ENCODE measurements at places on chromosomes 16 and 17.
A peak's percentile ranks its signal among the peaks of the same experiment; 100 is the strongest.

GRCh38 chr16:78842950-78843349, 743.5 kb downstream of the WWOX start:
- DNase-seq: no peak

DNA sequence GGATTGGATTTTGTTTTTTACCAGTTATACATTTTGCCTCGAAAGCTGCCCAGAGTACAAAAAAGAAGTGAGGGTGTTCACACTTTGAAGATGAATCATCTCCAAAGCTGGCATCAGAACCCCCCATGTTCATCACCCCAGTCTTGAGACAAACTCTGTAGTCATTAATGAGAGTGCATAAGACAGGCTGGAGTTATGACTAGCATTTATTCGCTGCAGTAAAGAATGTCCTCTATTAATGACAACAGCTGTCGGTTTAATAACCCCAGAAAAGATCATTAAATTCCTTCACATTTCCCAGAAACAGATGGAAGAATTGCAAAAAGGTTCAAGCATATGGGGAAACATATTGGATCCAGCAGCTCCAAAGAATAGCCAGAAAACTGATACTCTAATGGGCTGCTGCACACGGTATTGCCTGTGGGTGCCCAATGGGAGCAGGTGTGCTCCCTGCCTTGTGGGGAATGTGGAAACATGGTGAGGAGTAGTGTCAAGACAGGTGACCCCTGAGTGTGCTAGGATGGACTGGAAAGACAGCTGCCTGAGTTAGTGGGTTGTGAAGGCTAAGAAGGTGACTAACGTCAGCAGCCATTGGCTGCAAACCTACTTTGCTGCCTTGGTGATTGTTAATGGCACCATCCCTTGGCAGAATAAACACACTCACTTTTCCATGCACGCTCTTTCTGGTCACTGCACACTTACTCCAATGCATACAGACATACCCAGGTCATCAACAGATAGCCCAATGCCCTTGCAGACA, 81.9 kb downstream of the AIPL1 start:
- no peak for DNase-seq

- DNase-seq: no peak
These were observed 17.2 kb downstream of the KDM8 start for GRCh38 chr16:27220527-27220926.

GRCh38 chr17:45060382-45060796, 728 bp upstream of the NMT1 start:
- no peak for DNase-seq

DNA sequence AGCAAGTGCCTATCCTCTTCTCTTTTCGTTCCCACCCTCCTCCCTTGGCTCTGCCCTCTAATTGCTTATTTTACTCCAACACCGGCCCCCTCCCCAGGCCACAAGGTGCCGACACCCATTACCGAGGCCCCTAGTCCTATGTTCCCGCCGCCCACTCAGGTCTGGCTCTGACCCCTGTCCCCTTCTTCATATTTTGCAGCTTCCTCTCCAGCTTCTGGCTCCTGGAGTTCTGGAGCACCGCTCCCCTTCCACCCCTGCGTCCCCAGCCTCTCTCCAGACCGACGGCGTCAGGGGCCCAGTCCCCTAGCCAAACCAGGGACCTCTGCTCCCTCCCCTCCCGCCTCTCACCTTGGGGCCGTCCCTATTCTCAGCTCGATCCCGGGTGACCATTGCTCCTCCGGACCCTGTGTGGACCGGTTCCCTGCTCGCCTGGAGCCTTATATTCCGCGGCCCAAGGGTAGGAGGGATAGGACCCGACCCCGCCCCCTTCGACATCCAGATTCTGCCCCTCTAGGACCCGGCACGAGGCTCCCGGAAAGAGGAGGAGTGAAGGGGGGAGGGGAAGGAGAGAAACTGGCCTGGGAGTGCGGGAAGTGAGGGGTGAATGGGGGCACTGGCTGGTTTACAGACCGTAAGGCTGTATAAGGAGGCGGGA, at the start of gene HES7:
HES7 (minus strand) TSS at position 412 of the 655 bp plus-strand sequence; CDS start at position 390, 22 bp downstream.
- peak; percentile 72 for DNase-seq

GRCh38 chr17:6269478-6269877, 165.4 kb downstream of the AIPL1 start:
- DNase-seq: peak; percentile 68

GRCh38 chr16:3259836-3260235, 3.4 kb upstream of the MEFV start:
- no peak for DNase-seq

DNA sequence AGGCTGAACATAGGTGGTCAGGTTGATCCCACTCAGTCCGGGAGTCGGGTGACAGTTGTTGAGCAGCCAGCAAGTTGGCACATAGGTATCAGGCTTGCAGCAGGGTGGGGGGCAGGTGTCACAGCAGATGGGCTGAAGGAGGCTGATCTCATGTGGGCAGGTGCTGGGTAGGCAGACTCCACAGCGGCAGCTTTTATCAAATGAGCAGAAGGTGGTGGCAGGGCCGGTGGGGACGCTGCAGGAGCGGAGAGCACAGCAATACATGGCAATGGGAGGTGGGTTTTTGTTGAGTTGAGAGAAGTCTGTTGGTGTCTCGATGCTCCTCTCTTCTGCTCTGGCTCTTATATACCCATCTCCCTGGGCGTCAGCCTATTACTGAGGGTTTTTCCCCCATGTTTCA, at the start of gene KRTAP3-1:
KRTAP3-1 (minus strand) TSS at position 318 of the 400 bp plus-strand sequence; CDS start at position 264, 54 bp downstream.
- no peak for DNase-seq

DNA sequence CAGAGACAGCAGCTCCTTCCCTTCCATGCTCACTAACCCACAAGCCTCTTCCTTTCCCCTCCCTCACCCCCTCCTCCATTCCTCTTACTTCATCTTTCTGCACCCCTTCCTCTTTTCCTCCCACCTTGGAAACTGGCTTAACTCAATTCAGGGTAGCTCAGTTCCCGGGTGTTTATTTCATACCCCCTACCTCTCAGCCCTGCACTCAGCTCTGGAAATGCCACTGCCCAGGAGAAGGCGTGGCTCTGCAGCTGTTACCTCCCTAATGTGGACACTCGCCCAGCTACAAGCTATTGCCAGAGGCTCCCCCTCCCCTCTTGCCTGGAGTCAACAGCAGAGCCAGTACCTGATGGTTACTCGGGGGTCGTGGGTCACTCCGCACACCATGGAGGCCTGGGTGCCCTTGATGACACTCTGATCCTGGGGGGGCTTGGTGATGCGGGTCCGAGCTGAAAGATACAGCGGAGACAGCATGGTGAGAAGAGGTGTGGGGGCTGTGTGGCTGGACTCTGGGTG, 118.4 kb upstream of the CDC42EP4 start:
- no peak for DNase-seq

DNA sequence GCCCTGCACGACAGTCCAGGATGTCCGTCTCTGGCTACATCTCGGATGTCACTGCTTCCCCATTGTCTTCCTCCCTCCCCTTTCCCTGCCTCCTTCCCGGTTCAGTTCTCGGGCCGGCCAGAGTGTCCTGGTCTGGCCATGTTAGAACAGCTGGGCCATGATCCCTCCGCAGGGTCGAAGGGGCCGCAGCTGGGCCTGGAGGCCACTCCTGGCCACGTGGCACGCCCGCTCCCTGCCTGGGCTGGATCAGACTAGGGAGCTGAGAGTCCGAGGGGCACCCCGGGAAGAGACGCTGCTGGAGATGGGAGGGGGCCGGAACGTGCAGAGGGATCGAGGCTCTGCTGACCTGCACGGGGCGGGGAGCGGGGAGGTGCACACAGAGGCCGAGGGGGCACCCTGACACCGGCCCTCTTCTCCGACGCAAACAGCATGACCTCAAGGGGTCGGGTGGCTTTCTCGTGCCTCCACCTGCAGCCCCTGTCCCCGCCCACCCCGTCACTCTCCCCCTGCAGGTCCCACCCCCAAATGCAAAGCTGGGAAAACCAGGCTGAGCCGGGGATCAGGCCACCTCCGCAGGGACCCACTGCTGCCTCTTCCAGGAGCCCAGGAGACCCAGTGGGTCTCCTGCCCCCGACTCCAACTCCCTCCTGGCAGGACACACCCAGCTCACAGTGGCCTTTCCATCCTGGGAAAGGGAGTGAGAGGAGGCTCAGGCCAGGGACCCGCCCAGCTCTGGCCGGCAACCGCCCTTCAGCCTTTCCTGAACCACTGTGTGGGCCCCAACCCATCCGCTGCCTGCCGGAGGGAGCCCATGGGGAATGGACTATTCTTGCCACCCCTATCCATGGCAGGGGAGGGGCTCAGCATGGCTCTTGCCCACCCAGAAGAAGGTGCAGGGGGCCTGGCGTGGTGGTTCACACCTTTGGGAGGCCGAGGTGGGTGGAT, 38.5 kb downstream of the CTU2 start:
- DNase-seq: no peak

DNA sequence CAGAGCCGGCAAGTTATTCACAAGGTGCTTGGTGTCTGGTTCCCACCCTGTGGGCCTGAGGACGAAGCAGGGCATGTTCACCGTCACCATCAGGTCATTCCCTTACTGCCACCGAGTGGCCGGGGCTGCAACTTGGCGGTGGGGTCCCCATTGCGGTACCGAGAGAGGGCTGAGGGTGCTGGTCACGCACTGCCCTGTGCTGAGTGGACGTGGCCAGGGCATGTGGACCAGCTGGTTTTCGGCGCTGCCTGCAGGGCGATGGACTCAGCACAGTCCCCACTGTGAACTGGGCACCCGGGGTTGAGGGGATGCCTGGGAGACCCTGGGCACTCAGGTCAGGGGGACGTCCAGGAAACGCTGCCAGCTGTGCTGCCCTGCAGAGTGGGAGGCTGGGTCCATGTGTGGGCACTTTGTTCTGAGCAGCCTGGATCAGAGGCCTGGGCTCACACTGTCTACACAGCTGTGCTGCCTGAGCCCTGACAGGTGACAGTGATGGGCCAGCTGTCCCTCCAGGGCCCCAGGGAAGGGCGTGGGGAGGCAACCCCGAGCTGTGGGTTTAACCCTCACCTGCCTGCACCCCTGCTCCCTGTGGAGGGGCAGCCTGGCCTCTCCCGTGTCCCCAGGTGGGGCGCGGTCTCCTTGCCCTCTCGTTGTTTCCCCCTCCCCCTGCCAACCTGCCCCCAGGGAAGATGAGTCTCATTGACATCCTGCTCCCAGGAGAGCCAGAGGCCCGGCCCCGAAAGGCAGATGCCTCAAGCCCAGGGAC, 39.3 kb upstream of the GNG13 start:
- DNase-seq: no peak

GRCh38 chr17:59371416-59372100, 40.1 kb downstream of the YPEL2 start:
- no peak for DNase-seq

DNA sequence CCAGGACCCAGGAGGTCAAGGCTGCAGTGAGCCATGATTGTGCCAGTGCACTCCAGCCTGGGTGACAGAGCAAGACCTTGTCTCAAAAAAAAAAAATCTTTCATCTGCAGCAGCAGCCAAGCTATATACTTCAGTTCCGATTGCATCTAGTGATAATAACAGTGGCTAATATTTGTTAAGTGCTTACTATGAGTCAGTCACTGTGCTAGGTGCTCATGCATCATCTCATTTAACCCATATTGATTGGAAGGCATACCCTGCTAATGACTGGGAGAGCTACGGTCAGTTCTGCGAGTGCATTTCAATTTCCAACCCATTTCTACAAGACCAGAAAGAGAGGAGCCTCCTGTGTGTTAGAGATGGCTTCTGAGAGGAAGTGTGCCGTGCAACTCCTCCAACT, 7.7 kb upstream of the TUBG2 start:
- DNase-seq: no peak

DNA sequence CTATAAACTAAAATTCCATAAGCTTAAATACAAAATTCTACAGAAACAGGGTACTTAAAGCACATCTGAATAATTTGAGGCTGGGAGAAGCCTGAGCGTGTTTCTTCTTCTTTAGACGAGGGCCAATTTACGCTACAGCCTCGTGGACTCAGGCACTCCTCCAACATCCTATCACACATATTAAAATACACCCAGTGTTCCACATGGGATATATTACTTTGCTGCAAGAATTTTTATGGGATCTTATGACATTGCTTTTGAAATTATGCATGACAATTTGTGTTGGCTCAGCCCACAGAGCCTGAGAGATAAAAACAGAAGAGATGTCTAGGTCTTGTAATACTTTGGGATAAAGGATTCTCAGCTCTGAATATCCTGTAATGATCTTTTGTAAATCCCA, 3.5 kb upstream of the TANGO6 start:
- no peak for DNase-seq

DNA sequence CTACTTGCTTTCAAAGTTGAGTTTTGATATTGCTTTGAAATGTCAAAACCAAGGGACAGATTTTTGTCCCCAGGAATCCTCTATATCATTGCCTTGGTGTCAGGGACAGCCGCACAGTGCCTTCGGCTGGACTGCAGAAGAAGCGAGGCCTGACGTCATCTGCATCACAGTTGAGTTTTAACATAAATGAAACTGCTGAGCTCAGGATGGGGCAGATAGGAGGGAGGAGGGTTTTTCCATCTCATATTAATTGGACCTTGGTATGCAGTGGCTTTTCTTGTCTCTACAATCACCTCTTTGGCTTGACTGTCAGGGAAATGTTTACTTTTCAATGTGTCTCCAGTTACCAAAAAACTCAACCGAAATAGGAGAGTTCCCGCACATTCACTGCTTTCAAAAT, 111.3 kb downstream of the AATF start:
- no peak for DNase-seq

GRCh38 chr16:85437166-85438052, 175.7 kb upstream of the GSE1 start:
- no peak for DNase-seq

- no peak for DNase-seq
These were observed 32.4 kb upstream of the POLR3E start for GRCh38 chr16:22264786-22265185.

- DNase-seq: peak; percentile 94
These were observed 142.1 kb downstream of the SEC14L1 start for GRCh38 chr17:77282524-77283515.

GRCh38 chr17:63247706-63248105, 198.4 kb downstream of the CYB561 start:
- DNase-seq: no peak

DNA sequence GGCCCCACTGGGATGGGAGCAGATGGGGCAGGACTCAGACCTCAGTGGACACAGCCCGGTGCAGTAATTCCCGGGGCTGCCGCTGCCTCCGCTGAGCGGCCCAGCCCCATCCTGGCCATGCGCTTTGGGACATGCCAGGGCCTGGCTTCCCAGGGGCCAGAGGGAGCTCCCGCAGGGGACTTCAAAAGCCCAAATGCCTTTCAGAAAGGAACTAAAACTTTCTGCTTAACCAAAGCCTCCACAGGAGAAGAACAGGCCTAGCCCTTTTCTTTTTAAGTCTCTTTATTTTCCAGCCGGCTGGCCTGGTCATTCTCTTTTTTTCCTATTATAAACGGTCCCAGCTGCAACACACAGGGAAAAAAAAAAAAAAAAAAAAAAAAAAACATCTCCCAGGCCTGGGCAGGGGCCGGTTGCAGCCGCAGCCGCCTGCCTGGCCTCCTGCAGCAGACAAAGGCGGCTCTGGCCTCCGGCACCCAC, 10.7 kb upstream of the ZNF423 start:
- DNase-seq: no peak

- DNase-seq: peak; percentile 37
These were observed 4.8 kb downstream of the GSG1L2 start for GRCh38 chr17:9817086-9817485.

DNA sequence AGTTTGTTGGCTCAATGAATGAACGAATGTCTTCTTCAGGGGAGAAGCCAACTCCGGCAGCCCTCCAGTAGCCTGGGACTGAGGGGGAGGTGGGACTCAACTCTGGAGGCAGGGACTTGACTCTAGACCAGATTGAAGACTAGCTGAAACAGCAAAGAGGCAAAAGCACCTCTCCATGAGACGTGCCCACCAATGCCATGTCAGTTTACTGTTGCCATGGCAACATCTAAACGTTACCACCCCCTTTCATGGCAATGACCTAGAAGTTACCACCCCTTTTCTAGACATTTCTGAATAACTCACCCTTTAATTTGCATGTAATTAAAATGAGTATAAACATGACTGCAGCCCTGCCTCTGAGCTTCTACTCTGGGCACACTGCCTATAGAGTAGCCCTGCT, 91.8 kb downstream of the ASIC2 start:
- no peak for DNase-seq
